ENCODE measurements at places on chromosomes 5 and 9. TPM values are rescaled to one million over a fixed set of nuclear protein-coding genes. Genes with fewer than 3 reads are reported as not detected.

Gene PCA3
- not detected for total RNA-seq

Gene ORM2
- total RNA-seq = 29.9 TPM

Gene PCDHAC2
- total RNA-seq = 9.9 TPM

Gene SCGB3A2
- 108 TPM for total RNA-seq

Gene ALAD
- total RNA-seq = 48.7 TPM

Gene PCDHA11
- total RNA-seq = 1.4 TPM

Gene PCDHGA3
- 1.4 TPM for total RNA-seq

Gene FIBCD1
- total RNA-seq = 2.5 TPM

Gene NDST1
- 89.3 TPM for total RNA-seq

Gene SHC3
- total RNA-seq = 12.7 TPM

- H3K36me3 ChIP-seq = peaks cover 83% of the 10 kb centered on the region
- no peaks in the 10 kb centered on the region for H3K27me3 ChIP-seq
- H3K27ac ChIP-seq = no peak overlapping the region
- peaks cover 15% of the 10 kb centered on the region for H3K4me1 ChIP-seq
- no peak for DNase-seq
Observed at GRCh38 chr9:71719562-71719961, 48.8 kb downstream of the CEMIP2 start.

- no peak overlapping the region for H3K27ac ChIP-seq
- no peaks in the 10 kb centered on the region for H3K36me3 ChIP-seq
- no peak overlapping the region for H3K4me3 ChIP-seq
- H3K4me1 ChIP-seq = peaks cover 34% of the 10 kb centered on the region
- no peak for DNase-seq
Observed at GRCh38 chr9:105251733-105252404, 7.4 kb downstream of the SLC44A1 start.

- H3K36me3 ChIP-seq = no peaks in the 10 kb centered on the region
- H3K27ac ChIP-seq = no peak overlapping the region
- peaks cover 23% of the 10 kb centered on the region for H3K27me3 ChIP-seq
- peaks cover 7% of the 10 kb centered on the region for H3K4me1 ChIP-seq
- no peak for DNase-seq
Observed at GRCh38 chr9:37480759-37481158, 5.0 kb upstream of the POLR1E start.

GRCh38 chr5:124998520-124998919, 252.1 kb upstream of the ZNF608 start:
- H3K36me3 ChIP-seq = no peaks in the 10 kb centered on the region
- H3K4me3 ChIP-seq = no peak overlapping the region
- DNase-seq = no peak
- no peaks in the 10 kb centered on the region for H3K4me1 ChIP-seq
- H3K27me3 ChIP-seq = no peaks in the 10 kb centered on the region
- H3K27ac ChIP-seq = no peak overlapping the region

DNA sequence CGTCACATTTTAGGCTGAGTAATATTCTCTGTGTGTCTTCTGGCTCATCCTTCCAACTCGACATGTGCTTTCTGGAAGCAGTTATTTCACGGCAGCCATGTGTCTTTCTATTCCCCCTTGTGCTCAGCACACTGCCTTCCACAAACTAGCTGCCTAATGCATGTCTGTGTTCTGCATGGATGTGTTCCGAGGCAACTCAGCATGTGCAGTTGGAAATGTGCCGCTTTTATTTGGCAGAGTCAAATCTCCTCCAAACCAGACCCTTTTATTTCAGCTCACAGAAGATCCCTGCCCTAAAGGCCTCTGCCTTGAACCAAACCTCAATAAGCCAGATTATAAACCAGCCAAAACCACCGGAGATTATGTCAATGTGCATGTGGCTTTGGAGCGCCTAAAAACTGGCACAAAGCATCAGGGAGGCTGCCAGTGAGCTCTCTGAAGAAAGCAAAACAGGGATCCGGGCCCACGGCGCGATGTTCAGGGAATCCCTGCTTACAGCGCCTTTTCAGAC, 360.2 kb downstream of the DEPDC1B start:
- no peaks in the 10 kb centered on the region for H3K4me1 ChIP-seq
- no peak overlapping the region for H3K4me3 ChIP-seq
- H3K36me3 ChIP-seq = no peaks in the 10 kb centered on the region
- no peak overlapping the region for H3K27ac ChIP-seq
- H3K27me3 ChIP-seq = no peaks in the 10 kb centered on the region

DNA sequence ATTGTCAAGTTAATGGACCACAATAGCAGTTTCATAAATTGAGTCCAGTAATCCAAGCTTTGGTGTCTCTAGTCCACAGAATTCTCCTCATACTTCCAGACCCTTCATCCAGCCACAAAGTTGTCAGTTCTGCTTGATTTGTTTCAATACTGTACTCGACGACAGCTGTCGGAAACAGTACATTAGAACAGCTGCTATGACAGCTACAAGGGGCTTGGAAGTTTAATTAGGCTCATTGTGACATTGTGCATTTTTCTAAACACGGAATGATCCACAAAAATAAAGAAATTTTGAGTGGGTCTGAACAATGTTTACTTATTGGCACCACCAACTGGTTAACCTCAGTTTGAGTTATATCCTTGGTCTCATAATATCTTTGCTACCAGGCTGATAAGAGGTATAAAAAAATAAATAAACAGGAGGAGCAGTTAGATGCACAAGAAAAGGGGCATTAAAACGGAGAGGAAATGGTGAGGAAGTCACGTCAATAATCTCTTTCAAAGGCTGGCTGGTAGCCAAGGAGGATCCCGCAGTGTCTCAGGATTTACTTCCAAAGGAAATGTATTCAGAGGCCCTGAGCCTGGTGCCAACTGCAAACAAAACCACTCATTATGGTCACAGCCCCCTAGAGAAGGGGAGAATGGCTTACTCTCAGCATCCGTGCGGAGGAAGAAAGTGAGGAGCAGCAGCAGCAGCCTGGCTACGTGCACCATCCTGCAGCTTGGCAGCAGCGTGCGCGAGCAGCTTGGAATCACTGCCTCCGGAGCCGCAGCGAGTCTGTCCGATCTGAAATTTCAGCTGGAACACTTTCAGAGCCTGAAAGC, 933.8 kb upstream of the DMAC1 start:
- no peak overlapping the region for H3K4me3 ChIP-seq
- peak; percentile 60 for DNase-seq
- peaks cover 11% of the 10 kb centered on the region for H3K4me1 ChIP-seq

GRCh38 chr9:104934691-104935500, 6.9 kb upstream of the ABCA1 start:
- H3K27me3 ChIP-seq = no peaks in the 10 kb centered on the region
- H3K36me3 ChIP-seq = no peaks in the 10 kb centered on the region
- no peak for DNase-seq
- H3K4me3 ChIP-seq = no peak overlapping the region
- H3K4me1 ChIP-seq = no peaks in the 10 kb centered on the region
- no peak overlapping the region for H3K27ac ChIP-seq

DNA sequence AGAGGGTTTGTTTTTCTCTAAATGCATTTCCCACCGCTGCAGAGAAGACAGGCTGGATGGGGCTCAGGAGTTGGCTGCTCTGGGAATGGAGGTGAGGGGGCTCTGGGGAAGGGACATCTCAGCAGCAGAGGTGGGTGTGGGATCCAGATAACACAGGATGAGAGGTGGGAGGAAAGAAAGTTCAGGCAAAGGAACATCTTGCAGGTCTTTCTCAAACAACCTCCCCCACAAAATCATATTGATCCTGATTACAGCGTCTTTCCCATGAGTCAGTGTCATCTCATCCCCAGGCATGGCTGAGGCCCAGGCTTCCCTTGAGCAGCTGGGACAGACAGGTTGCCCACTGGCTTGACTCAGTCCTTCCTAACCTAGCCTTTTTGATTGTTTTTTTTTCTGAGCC, 11.3 kb upstream of the ACSL6 start:
- H3K27me3 ChIP-seq = peaks cover 16% of the 10 kb centered on the region
- no peak overlapping the region for H3K27ac ChIP-seq
- H3K4me3 ChIP-seq = no peak overlapping the region

GRCh38 chr5:175800656-175801081, 70.7 kb upstream of the CPLX2 start:
- no peaks in the 10 kb centered on the region for H3K36me3 ChIP-seq
- no peak overlapping the region for H3K4me3 ChIP-seq

DNA sequence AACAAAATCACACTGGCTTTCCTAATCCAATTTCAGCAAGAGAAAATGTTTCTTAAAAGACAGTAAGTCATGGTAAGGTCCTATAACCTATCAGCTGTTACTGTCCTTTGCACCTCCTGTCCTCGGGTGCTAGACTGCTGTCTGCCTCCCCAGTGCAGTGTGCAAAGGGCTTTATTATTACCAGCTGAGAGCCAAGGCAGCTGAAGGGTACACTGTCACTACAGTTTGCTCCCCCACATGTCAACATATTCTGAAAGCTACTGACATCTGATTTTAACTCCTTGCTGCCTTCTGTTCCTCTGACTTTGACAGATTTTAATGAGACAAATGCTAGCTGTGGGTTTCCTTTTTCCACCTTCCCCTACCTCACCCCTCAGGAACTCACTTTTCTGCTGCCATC, 389.4 kb upstream of the SLC24A2 start:
- no peaks in the 10 kb centered on the region for H3K27me3 ChIP-seq
- no peaks in the 10 kb centered on the region for H3K4me1 ChIP-seq
- no peaks in the 10 kb centered on the region for H3K36me3 ChIP-seq
- no peak for DNase-seq
- no peak overlapping the region for H3K4me3 ChIP-seq

- H3K4me1 ChIP-seq = peaks cover 3% of the 10 kb centered on the region
- H3K27me3 ChIP-seq = no peaks in the 10 kb centered on the region
- no peak overlapping the region for H3K27ac ChIP-seq
- H3K36me3 ChIP-seq = no peaks in the 10 kb centered on the region
- no peak overlapping the region for H3K4me3 ChIP-seq
- DNase-seq = no peak
Observed at GRCh38 chr5:142587354-142587965, 98.4 kb downstream of the FGF1 start.

All from left lung (tissue), 14 donors.